ENCODE measurements at places on chromosomes 5 and 9.

DNA sequence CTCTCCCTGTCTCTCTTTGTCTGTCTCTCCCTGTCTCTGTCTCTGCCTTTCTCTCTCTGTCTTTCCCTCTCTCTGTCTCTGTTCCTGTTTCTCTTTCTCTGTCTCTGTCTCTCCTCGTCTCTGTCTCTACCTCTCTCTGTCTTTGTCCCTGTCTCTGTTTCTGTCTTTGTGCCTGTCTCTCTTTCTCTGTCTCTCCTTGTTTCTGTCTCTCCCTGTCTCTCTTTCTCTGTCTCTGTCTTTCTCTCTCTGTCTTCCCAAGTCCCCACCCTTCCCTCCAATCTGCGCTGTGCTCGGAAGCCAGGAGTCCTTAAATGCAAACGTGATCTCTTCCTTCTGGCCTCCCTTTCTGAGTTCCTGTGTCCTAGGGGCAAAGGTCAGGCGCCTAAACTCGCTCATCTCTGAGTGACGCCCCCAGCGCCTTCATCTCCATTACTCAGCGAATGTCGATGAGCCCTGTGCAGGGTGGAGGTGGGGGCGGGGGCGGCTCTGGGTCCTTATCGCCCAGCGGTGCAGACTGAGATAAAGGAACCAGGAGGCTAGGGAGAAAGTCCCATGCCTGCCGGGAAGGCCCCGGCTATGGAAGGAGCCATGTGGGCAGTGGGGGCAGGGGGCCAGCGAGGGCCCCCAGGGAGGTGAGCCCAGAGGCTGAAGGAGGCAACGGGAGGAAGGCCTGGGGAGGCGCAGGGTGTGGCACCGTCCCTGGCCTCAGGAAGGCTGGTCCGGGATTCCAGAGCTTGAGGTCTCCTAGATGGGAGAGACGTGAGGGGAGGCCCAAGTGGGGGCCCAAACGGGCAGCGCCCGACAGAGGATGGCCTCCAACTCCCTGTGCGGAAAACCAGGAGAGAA lies 1.5 kb upstream of the SLC6A19 start:
- no peak for DNase-seq

DNA sequence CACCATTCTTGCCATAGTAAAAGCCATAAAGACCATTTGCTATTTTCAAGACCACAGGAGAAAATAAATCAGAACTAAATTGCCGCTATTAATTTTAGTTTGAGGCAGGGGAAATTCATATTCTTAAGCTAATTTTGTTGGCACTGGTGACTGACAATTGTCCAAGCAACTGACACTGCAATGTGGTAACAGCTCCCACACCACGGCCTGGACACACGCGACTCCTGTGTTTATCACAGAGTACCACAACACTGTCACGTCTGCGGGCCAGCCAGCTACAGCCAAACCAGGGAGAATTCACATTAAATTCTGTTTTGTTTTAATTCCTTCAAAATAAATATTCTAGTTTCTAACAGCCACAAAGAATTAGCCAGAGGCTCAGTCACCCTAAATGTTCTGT lies 481.9 kb downstream of the CTNND2 start:
- DNase-seq: no peak

GRCh38 chr5:97355775-97356174 lies 172.7 kb upstream of the RIOK2 start:
- DNase-seq: no peak

- no peak for DNase-seq
These were observed 72.6 kb downstream of the TJP2 start for GRCh38 chr9:69246629-69247028.

DNA sequence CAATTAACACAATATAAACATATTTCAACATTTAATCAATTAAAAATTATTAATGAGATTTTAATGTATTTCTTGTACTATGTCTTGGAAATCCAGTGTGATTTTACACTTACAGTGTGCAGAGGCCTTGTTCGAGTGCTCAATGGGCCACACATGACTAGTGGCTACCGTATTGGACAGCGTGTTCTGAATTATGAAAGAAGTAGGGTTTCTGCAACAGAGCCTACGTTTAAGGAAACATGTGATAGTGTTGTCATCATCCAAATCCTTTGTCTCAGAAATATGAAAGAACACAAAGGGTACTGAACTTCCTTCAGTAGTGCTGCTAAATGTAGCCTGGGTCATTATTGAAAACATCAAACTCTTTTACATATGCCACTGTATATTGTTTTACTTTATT lies 29.5 kb downstream of the NPR3 start:
- DNase-seq: no peak

DNA sequence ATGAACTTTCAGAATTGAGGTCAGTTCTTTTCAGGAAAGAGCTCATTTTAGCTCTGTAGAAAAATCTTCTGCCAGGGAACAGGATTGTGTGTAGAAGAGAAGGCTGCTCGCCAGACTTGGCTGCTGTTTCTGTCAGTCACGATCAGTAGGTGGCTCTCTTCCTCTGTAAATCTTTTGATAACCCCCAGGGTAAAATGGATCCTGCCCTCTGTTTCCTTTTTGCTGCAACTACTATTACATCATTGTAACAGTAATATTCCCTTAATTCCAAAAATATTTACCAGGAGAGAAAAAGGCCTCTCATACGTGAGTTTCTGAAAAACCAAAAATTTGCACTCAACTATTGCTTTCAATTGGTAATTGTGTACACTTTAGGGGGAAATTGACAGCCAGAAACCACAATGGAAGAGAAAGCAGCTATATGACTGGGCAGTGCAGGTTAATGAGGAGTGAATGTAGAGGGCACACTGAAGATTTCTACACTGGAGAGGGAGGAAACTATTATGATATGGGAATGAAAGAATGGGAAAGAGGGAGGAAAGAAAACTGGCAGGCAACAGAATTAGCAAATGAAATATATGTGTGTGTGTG lies 12.3 kb downstream of the IFNA21 start:
- no peak for DNase-seq

DNA sequence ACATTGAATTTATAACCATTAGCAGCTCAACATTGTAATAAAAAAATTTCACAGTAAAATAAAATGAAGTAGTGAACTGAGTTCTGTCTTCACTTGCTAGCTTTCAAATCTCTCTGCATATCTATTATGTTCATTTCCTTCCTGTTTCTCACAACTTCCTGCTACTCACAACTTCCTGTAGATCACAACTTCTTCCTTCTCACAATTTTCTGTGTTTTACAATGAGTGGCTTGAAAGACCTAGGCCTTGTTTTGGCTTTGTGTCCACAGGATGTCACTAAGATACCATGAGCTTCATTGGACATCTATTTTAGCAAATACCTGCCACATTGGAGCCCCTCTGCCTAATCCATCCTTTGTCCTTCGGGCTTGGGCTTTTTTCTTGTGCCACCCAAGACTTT lies 480.3 kb upstream of the ADAMTS16 start:
- no peak for DNase-seq

DNA sequence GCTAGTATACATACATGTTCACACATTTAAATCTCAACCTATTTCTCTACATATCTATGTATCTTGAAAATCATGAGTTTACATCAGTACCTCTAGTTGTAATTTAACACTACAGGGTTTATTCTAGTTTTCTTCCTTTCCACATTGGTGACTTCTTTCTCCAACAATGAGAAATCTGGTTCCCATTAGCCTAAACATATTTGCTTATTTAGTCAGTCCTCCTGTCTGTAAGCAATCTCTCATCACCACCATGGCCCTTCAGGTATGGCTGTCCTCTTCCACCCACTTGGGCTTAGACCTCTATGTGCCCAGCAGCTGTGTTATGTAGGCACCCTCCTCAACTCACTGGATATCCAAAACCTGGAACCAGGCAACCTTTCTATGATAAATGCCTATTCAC lies 8.0 kb upstream of the SPATA31D1 start:
- DNase-seq: no peak

DNA sequence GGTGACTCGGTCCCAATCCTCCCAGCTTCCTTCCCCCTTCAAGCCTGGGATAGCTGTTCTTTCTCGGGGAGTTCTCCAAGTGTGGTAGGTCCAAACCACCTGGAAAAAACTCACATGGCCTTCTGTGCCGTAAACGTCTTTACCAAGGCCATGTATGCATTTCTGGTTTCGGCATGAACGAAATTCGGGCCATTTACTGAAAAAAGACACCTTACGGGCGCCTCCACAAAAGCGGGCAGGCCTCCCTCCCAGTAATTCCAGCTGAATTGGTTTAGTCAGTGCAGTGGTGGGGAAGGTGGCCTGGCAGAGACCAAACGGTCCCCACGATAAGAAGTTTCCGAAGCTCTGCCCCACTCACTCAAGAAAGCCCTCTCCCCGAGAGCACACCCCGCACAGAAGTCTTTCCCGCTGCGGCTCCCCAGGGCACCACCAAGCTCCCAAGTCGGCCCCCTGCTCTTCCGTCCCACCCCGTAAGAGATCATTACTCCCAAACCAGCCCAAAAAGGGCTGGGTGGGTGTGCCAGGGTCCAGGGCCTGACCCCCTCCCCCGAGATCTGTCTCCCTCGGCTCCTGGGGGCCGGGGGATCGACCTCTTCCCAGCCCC lies 86.3 kb upstream of the MELK start:
- DNase-seq: no peak

DNA sequence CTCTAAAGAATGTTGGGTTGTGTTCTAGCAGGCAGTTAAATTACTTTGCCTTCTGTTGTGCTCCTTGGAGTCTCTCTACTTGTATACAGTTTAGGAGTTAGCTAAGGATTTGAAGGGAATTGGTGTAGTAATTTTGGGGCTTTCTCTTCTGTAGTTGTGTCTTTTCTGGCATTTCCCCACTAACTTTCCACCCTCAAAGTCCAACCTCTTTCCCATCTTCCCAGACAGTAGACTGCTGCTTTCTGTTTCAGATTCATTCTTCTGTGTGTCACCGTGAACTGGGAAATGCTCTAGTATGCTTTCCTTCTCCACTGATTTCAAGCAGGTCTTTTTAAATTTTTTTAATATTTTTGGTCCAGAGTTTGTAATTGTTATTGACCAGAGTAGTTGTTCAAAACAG lies 4.5 kb upstream of the ANGPTL2 start:
- no peak for DNase-seq

DNA sequence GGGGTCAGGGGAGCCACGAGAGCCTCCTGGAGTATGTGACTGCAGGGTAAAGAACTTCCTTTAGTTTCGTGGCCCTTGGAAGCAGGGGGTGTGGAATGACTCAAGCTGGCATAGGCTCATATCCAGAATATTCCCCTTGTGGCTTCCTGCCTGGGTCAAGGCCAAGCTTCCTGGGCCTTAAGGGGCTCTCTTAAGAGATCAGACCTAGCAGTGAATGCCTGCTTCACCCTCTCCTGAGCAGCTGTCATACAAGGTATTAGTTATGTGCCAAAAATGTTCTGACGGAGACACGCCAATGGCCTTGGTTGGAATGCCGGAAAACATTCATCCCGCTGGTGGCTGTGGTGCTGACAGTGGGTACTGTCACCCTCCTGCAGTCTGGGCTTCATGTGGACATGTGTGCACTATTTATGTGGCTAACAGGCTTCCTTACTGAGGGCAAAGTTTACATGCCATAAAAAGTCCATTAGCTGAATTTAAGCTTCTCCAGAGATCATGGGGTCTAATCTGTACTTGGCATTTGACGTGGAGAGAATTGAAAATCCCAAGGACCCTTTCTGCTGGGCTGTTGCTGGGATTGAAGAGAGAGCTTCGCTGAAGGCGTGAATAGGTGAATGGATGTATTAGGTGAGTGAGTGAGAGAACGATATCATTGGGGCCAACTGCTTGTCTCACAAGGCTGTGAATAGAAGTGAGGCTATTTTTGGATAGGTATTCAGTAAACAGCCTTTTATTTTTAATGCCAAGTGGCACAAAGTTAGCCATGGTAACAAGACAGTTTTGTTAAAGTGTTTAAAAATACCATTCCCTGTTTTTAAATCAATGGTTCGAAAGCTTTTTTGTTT lies 156.8 kb downstream of the MACROH2A1 start:
- DNase-seq: no peak

- DNase-seq: no peak
These were observed 125.3 kb downstream of the ST8SIA4 start for GRCh38 chr5:100777680-100778300.

GRCh38 chr5:14050821-14051220 lies 92.3 kb upstream of the TRIO start:
- DNase-seq: no peak

DNA sequence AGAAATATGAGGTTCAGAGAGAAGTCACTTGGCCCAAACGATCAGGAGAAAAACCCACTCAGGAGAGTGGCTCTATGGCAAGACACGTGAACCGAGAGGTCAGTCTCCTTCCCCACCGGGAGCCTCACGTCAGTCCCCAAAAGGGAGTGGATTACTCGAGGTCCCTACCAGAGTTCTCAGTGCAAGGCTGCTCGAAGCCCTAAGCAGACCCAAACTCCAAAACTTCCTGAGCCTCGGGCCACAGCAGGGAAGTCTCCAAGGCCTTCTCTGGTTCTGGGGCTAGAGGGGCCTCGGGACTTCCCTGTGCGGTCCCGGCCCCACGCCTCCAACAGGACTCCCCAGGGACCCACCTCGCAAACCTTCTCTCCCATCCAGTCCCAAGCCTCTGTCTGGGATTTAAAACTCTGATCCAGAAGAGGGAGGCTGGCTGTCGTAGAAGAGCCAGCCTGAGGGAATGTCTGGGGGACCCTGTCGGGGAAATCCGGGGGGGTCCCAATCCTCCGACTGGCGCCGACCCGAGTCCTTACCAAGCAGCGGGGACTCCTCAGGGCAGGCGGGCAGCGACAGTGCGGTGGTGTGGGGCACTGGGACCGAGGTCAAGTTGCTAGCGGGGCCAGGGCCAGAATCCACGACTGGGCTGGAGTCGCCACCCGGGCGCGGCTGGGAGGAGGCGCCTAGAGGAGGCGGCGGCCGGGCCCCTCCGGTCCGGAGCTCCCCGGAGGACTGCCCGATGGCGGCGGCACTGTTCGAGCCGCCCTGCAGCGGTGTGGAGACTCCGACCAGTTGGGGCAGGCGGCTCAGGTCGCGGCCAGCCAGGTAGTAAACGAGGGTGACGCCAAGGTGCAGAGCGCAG lies 679 bp downstream of the B4GALT1 start:
- DNase-seq: no peak

DNA sequence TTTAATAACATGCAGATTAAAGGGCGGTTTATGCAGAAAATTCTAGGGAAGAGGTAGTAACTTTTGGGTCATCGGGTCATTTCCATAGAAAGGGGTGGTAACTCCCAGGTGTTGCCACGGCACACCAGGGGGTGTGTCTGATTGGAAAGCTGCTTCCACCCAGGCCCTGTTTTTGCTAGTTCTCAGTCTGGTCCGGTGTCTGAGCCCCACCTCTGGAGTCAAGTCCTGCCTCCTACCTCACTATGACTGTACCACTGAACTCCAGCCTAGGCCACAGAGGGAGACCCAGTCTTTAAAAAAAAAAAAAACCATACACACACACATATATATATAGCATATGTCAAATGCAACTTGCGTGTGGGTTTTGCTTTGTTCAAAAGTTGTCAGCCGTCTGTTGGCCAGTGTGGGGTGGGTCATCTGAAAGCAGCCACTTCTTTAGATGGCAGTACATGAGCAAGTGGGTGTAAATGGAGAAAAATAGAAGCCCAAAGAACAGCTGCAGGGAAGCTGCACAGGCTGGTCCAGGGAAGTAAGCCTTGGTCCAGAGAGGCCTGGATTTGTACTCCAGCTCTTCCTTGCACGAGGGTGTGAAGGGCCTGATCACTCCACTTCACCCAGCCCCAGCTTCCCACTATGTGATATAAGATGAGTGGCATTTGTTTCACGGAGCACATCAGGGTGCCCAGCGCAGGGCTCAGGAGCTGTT lies 110.7 kb upstream of the SPRY4 start:
- no peak for DNase-seq

- no peak for DNase-seq
These were observed 527.0 kb downstream of the TLE1 start for GRCh38 chr9:81162361-81162760.

GRCh38 chr9:125608489-125609224 lies 98.4 kb downstream of the MAPKAP1 start:
- DNase-seq: no peak

GRCh38 chr5:88702332-88702731 lies 180.7 kb downstream of the MEF2C start:
- DNase-seq: no peak

GRCh38 chr5:175479125-175479881 lies 943 bp downstream of the SFXN1 start:
- no peak for DNase-seq
